ENCODE measurements at places on chromosomes 12 and 14. TPM values are rescaled to one million over a fixed set of nuclear protein-coding genes. Genes with fewer than 3 reads are reported as not detected.
A peak's percentile ranks its signal among the peaks of the same experiment; 100 is the strongest.

HOXC12 gene
- 0.14 TPM for total RNA-seq

RFX4 gene
- total RNA-seq: 0.58 TPM

ZNF410 gene
- 45.0 TPM for total RNA-seq

TCP11L2 gene
- 11.8 TPM for total RNA-seq

CCDC38 gene
- total RNA-seq: 0.93 TPM

DNA sequence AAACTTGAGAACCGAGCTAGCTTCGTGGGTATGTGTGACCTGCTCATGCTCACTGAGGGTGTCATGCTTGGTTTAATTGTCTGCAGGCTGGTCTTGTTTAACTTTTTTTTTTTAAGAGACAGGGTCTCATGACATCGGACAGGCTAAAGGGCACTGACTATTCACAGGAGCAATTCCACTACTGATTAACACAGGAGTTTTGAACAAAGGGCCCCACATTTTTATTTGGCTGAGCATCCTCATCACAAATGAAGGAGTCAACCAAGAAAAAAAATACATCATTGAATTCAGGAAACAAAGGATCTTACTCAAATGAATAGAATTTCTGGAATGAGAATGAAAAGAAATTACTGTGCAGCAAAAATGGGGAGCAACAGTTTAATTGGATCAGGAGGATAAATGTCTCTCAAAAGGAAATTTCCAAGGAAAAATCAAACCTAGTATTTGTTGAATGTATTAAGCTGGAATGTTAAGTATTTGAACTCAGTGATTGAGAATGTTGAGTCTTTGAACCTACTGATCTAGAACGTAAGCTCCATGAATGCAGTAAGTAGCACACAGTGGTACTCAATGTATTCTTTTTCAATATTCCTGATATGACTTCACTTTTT lies 20.8 kb upstream of the PYROXD1 start:
- ATAC-seq: no peak

- no peak for ATAC-seq
Observed at GRCh38 chr12:132588821-132589669, 21.3 kb downstream of the LRCOL1 start.

GRCh38 chr14:104975481-104976197 lies 2.5 kb downstream of the AHNAK2 start:
- no peak for ATAC-seq

- no peak for ATAC-seq
Observed at GRCh38 chr12:8989413-8989812, at the start of gene KLRG1. KLRG1 (plus strand) TSS chr12:8989546; CDS start chr12:8989636, 90 bp downstream.

GRCh38 chr12:118494776-118495175 lies 118.4 kb downstream of the SUDS3 start:
- ATAC-seq: no peak

- ATAC-seq: no peak
Observed at GRCh38 chr14:75289840-75290388, 11.3 kb downstream of the FOS start.

DNA sequence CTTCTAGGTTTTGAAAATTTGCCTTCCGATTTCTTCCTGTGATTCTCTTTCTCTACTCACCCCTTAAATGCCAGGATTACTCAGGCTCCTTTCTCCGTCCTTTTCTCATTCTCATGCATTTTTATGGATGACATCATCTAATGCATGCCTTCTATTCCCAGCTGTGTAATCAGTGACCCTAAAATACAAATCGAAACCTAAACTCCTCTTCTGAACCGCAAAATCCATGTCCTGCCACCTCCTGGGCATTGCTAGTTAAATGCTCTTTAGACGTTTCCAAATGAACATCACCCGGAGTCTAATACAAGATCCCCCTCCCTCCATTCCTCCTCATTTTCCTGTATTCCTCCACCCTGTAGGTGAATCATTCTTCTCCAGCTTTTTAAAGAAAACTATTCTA lies 1703.1 kb upstream of the FLRT2 start:
- no peak for ATAC-seq

DNA sequence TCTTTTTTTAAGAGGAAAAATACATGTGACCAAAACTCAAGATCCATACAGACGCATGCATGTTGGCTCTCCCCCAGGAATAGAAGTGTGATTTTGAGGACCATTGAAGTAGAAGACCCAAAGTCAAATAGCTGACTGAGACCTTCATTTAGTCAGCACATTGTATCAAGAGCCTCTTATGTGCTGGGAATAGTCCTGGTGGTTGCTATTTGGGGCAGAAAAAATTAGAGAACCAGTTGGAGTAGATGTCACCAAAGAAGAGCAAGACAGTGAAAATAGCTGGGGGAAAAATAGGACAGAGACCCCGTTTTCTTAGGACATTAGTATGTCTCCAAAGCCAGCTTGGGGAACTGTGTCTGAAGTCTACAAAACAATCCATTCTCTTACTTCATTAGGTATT lies 93.6 kb downstream of the PELI2 start:
- ATAC-seq: no peak

GRCh38 chr14:82878951-82879350 lies 1345.3 kb upstream of the SEL1L start:
- ATAC-seq: no peak

DNA sequence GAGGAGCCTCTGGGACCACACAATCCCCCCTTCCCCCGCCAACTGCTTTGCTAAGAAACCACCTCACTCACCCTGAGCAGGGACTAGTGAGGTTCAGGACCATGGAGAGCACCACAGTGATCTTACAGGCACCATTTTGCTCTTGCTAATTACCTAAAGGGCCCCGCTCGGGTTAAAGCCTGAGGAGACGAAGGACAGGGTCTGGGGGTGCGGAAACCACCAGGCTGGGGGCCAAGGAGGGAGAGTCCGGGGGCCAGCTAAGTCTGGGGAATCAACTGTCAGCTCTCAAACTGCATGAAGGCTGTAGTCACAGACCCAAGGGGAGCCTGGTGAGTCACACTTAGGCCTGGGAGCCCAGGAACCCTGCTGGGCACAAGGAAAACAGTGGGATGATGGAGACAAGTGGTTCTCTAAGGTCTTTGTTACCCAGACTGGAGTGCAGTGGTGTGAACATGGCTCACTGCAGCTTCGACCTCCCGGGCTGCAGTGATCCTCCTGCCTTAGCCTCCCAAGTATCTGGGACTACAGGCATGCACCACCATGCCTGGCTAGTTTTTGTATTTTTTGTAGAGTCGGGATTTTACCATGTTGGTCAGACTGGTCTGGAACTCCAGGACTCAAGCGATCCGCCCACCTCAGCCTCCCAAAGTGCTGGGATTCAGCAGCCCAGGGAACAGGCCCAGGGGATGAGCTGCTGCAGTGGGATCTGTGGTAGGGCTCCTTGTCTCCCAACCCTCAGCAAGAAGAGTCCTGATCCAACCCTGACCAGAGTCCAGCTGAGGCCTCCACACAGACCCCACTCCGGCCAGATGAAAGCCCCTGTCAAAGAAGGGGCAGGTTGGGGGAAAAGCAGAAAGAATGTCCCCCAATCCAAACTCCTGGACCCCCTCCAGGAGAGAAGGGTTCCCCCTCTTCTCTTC lies 98.8 kb downstream of the CALM1 start:
- ATAC-seq: no peak

DNA sequence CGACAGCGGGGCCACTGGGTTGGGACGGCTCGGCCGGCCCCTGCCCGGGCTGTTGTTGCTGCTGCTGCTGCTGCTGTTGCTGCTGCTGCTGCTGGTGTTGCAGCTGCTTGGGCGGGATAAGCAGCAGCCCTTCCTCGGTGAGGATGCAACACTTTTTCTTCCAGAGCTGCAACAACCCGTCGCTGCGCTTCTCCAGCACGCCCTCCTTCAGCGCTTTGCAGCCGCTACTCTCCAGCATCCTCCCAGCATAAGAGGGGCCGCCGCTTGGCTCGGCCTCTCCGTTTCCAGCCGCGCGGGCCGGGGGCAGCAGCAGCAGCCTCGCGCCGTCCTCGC lies 529 bp downstream of the PHLDA1 start:
- ATAC-seq: peak; percentile 46

- ATAC-seq: no peak
Observed at GRCh38 chr12:100193085-100193484, 7.5 kb upstream of the ACTR6 start.

DNA sequence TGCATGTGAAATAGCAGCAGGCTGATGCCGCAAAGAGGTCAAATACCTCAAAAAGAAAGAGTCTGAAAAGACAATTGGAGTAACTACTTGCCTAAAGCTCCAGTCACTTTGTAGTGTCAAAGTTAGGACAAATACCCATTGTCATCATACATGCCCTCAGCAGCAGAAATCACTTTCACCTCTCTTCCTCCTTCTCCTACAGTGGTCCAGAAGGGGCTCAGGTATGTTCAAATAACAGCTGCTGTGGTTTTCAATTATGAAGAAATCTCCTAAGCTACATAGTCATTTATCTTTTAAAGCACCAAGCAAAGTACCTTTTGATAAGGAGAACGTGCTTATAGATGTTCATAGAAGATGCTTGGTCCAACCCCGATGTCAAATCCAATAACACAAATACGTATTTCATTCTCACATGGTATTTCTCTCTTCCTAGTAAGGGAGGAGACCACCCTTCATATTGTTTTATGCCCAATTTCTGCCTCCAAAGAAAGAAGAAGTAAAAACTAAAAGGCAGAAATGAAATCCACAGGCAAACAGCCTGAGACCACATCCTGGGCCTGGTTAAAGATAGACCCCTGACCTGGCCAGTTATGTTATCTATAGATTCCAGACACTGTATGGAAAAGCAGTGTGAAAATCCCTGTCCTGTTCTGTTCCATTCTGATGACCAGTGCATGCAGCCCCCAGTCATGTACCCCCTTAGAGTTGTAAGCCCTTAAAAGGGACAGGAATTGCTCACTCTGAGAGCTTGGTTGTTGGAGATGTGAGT lies 23.7 kb downstream of the GYS2 start:
- ATAC-seq: no peak

- ATAC-seq: no peak
Observed at GRCh38 chr14:90938615-90939014, 121.8 kb downstream of the RPS6KA5 start.

DNA sequence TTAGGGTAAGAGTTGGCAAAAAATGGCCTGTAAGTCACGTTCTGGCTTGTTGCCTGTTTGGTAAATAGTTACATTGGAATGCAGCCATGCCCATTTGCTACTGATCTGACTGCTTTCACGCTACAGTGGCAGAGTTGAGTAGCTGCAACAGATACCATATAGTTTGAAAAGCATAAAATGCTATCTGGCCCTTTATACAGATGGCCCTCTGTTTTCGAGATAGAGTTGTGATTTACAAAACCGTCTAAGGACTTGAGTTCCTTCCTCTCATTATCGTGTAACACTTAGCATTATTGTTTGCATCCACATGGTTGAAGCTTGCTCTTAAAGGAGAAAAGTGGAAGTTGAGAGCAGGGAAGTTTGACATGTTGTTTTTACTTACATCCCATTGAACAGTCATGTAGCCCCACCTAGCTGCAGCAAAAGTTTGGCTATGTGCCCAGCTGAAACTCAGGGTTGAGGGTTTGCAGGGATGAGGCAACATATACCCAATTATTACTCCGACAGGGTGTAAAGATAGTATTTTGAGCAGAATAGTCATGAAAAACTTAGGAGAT lies 11.3 kb upstream of the SCFD1 start:
- ATAC-seq: no peak

DNA sequence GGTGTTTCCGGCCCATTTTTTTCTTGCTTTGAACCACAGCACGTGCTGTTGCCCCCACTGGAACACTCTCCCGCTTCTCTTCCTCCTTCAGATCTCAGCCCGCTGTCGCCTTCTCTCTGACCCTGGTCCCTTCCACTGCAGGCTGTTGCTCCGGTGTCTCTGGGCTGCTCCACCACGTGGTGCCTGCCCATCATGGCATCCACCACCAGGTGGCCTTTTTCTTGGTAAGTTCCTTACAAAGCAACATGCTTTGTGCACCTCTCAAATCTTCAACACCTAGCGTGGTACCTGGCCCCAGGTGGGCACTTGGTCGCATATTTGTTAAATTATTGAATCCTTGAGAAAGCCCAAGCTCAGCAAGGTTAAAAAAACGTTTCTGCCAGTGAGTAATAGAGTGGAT lies 19.1 kb downstream of the TUNAR start:
- ATAC-seq: peak; percentile 23

DNA sequence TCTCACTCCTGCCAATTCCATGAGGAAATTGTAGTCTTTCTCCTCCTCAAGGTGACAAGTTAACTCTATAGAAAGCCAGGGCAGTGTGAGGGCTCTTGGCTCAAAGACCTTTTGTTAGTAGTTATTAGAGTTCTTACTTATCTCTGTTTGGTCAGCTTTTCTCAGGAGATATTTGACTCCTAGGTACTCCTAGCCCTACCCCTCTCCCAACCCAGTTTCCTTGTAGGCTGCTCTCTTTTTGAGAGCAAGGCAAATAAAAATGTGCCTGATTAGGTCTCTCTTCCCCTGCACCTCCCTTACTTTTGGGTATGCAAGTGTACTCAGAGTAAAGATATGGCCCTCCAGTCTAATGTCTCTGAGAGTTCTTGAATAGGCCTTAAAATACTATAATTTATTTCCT lies 23.8 kb downstream of the BTG1 start:
- no peak for ATAC-seq

All from motor neuron (in vitro differentiated cells).